MCF 10A (cell line): ENCODE measurements at places on chromosomes 4 and X. TPM values are rescaled to one million over a fixed set of nuclear protein-coding genes. Genes with fewer than 3 reads are reported as not detected.
A peak's percentile ranks its signal among the peaks of the same experiment; 100 is the strongest.

The MTTP gene
- 0.27 and 0.51 TPM in 2 replicates for total RNA-seq

The RIBC1 gene
- 0.82 and 1.0 TPM in 2 replicates for total RNA-seq

The PDE6B gene
- not detected in 2 replicates for total RNA-seq

The VCX3B gene
- not detected in 2 replicates for total RNA-seq

The RHOXF2B gene
- total RNA-seq = not detected in 2 replicates

DNA sequence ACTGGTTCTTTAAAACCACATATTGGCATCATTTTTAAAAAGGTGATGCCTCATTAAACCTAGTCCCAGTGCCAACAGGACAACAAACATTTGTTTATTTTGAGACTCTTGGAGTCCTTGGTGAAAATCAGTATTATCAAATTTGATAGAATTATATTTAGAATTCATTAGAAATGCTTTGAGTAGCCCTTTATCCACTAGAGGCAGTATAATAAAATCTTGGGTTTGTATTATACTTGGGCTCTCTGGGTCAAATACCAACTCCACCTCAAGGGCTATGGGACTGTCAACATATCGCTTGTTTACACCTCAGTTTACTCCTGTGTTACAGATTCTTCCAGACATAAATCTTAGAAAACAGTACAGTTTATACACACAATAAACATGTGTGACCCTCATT, 335.7 kb upstream of the FSTL5 start:
- peak; percentile 13 for DNase-seq

- DNase-seq = no peak
These were observed 69.1 kb upstream of the HPGD start for GRCh38 chr4:174591243-174592021.

DNA sequence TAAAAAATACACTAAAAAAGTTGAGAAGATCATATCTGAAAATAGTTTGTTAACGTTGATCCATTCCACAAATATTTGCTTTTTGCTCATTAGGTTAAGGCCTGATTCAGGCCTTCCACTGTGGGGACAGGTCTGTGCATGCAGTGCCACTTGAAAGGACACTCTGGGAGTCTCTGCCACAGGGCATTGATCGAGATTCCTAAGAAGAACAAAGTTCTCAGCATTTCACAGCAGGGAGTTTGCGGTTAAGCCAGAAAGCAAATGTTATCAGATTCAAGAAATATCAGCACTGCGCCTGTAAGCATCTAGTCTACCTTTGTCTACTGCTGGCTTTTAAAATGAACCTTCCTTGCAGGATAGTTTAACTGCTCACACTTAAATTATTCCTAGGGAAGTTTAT, 62.2 kb upstream of the TNIP3 start:
- DNase-seq = no peak

DNA sequence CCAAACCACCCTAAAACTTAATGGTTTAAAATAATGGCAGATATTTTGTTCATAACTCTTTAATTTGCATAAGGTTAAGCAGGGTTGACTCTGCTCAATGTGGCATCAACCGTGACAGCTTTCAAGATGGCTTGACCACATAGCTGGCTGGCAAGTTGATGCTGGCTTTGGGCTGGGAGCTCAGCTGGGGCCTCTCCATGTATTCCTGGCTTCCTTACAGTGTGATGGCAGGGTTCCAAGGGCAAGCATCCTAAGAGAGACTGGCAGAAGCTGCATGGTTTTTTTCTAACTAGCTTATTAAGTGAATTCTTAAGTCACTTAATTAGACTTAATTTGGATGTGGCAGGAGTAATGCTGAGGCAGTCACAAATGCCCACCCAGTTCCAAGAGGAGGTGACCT, 4.5 kb downstream of the RP2 start:
- no peak for DNase-seq

- DNase-seq = no peak
These were observed 108.0 kb downstream of the MAML3 start for GRCh38 chr4:140046016-140046415.

DNA sequence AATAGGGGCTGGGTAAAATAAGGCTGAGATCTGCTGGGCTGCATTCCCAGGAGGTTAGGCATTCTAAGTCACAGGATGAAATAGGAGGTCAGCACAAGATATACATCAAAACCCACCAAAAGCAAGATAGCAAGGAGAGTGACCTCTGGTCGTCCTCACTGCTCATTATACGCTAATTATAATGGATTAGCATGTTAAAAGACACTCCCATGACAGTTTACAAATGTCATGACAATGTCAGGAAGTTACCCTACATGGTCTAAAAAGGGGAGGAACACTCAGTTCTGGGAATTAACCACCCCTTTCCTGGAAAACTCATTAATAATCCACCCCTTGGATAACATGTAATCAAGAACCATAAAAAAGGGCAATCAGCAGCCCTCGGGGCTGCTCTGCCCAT, 403.6 kb downstream of the KCNIP4 start:
- DNase-seq = no peak

- peak; percentile 45 for DNase-seq
These were observed 77.1 kb downstream of the CNOT6L start for GRCh38 chr4:77742054-77742453.
